CD4-positive, alpha-beta memory T cell (primary cell): ENCODE measurements at places on chromosomes 7 and 10. TPM values are rescaled to one million over a fixed set of nuclear protein-coding genes. Genes with fewer than 3 reads are reported as not detected.

Gene HOXA1
- polyA plus RNA-seq: 0.68 TPM

Gene CAMK1D
- 17.0 TPM for polyA plus RNA-seq

Gene AKR1C4
- polyA plus RNA-seq: not detected

Gene SKIDA1
- polyA plus RNA-seq: 0.94 TPM

Gene SEMA3C
- polyA plus RNA-seq: not detected

Gene MARVELD1
- 0.22 TPM for polyA plus RNA-seq

Gene KCNMA1
- polyA plus RNA-seq: 0.26 TPM

Gene C10orf53
- not detected for polyA plus RNA-seq

Gene WAC
- 114 TPM for polyA plus RNA-seq

Gene DRGX
- polyA plus RNA-seq: not detected

Gene MAGI2
- not detected for polyA plus RNA-seq
